T-helper 1 cell (primary cell): ENCODE measurements at places on chromosomes 4 and X.

- DNase-seq, result no peak
Measured at GRCh38 chr4:121421594-121421993, 40.8 kb upstream of the QRFPR start.

- DNase-seq, result no peak
Measured at GRCh38 chr4:153781717-153782416, 7.0 kb downstream of the SFRP2 start.

GRCh38 chr4:65461781-65462180 lies 208.5 kb downstream of the EPHA5 start:
- DNase-seq, result no peak

DNA sequence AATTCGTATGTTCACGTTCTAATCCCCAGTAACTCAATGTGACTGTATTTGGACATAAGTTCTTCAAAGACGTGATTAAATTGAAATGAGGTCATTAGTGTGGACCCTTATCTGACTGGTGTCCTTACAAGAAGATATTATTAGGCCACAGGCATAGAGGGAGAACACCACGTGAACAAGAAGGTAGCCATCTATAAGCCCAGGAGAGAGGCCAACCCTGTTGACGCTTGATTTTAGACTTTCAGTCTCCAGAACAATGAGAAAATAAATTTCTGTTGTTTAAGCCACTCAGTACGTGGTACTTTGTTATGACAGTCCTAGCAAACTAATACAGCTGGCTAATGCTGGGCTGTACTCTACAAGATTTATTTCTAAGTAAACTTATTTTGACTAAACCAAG lies 1.5 kb upstream of the EIF1AX start:
- DNase-seq, result no peak

- no peak for DNase-seq
Measured at GRCh38 chr4:114364857-114365256, 233.8 kb upstream of the UGT8 start.

DNA sequence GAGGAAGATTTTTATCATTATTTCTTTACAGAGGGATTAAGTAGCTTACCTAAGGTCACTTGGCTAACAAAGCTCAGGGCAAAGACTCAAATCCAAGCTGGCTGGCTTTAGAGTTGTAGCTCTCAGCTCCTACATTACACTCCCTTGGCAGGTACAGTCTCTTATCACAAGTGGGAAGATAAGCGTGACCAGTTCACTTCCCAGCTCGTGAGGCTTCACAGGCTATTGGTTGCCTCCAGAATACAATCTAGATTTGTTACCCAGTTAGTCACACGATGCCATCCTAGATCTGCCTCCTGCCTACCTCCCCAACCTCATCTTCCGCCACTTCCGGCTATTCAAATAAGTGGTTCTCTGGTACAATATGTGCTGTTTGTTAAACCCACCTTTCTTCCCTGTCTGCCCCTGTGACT lies 3.7 kb downstream of the MMRN1 start:
- no peak for DNase-seq
